Stimulated activated CD8-positive, alpha-beta memory T cell treated with anti-CD3 and anti-CD28 coated beads, Interleukin-7, amount 100 ng/mL, for 48 hours (primary cell): ENCODE measurements at places on chromosomes 7 and 10.

DNA sequence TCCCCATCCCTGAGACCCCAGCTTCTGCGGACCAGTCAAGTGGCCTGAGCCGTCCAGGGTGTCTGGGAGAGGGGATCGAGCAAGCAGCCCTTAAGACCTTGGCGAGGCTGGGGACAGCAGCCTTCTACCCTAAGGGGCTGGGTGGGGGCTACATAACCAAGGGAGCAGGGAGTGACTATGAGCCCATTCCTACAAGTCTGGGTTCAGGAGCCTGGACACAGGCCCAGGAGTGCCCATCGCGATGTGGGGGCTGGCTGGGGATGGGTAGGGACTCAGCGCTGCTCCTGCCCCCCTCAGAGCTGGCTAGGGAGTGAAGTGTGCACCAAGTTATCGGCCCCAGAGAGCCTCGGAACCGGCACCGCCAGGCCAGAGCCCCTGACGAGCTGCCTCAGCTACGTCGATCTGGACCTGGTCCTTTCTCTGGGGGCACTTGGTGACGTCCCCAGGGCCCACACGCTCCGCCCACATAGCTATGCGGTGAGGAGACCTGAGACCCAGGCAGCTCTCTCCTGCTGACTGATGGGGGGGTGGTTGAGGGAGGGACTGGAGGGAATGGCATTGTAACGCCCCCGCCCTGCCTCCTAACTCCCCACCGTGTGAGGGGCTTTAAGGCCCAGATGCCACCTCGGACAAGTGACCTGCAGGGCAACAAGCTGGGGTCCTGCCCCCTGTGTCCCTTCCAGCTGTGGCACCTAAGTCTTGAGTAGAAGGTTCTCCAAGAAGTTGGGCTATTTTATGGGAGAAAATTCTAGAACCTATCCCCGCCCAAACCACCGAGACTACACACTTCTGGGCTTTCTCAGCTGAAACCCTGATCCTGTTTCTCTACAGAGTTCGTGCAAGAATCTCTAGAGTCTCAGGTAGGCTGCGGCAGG is 2.5 kb downstream of the SAP25 start:
- no peak for DNase-seq

DNA sequence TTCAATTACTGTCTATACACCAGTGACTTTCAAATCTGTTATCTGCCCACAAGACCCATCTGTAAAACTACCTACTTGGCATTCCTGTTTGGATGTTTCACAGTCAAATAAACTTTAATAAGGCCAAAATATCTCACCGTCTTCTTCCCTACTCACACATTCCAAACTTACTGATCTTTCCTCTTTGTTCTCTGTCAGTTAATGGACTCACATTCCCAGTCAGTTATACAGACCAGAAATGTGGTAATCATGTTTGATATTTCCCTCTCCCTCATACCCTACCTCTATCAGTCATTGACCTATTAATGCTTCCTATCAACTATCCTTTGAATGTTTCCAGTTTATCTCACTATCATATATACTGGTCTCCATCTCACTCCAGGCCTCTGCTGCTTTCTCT is 28.5 kb upstream of the HDAC9 start:
- no peak for DNase-seq

GRCh38 chr7:50863053-50863452 is 80.4 kb upstream of the GRB10 start:
- no peak for DNase-seq

DNA sequence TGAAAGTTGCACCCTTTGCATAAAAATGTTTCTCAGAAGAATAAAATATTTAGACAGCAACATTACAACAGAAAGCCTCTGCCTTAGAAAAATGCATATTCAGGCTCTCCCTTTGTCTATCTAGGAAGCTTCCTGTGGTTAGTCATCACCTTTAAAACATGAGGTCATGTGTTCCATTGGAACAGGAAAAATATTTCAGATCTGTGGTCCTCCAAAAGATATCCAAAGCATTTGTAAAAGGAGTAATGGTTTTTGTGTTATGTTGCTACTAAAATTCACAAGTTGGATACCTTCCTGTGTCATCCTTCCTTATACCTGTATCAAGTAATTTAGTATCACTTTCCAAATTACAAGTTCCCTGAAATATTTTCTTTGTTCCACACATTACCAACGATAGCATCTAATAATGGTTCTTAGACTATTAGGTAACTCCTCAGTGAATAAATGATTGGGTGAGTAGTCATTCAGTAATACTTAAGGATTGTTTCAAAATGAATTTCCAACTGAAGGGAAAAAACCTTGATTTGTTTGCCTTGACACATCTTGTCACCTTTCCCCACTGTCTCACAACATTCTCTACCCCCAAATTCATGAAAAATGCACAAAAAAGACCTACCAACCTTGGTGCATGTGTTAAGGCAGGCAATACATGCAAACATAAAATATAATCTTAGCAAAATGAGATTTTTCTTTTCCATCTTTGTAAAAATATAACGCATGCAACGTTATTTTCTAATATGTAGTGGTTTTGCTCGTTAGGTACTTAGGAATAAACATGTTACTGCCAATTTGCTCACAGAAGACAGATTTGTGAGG is 19.7 kb upstream of the RHOBTB1 start:
- no peak for DNase-seq

GRCh38 chr7:30172451-30172850 is 37.7 kb downstream of the MTURN start:
- DNase-seq = no peak

DNA sequence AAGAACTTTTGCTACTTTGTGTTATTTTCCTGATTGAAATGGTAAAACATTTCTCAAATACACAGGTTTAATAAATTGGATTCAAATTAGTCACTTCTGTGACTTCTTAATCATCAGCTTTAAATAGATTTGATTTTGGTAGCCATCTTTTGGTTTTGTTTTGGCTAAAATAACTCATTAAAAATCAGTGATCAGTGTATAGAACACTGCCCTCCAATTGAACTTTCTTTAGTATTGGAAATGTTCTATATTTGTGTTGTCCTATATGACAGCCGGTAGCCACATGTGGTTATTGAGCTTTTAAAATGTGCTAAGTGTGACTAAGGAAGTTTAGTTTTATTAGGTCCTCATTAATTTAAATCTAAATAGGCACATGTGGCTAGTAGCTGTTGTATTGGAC is 50.4 kb downstream of the GLCCI1 start:
- DNase-seq = no peak

GRCh38 chr10:103802081-103802480 is 53.3 kb downstream of the SH3PXD2A start:
- no peak for DNase-seq

GRCh38 chr10:119634219-119634544 is 17.0 kb upstream of the BAG3 start:
- DNase-seq = no peak

- DNase-seq = no peak
Measured at GRCh38 chr7:33815336-33815735, 90.0 kb upstream of the BMPER start.

GRCh38 chr7:3063016-3063753 is 19.5 kb upstream of the CARD11 start:
- DNase-seq = peak; percentile 87

DNA sequence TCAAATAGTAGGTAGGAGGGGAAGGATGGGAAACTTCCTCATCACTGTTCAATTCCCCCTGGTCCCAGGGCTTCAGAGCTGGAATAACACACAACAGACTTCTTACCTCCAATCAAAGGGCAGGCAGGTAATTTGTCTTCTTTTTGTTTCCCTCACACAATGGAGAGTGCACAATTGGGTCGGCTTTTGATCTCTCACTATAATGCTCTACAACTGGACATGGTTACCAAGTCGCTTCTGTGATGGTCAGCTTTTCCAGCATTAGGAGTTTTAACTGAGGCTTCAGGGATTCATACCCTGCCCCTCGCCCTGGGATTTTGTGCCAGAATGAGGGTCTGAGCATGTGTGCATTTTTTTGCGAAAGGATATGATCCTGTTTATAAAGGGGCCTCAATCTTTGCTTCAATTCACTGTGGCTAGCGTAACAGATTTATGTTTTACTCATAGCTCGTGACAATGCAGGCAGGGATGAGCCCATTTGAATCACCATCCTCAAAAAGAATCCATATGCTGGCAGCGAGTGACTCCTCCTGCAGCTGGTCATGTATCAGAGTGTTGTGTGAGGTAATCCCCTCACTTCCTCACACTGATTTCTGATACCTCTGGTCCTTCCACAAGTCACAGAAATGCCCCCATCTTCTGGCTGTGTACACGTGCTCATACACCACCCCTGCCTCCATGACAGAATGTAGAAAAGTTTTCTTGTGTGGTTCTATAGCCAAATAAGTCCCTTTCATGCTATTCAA is 189.6 kb downstream of the CTTNBP2 start:
- no peak for DNase-seq

DNA sequence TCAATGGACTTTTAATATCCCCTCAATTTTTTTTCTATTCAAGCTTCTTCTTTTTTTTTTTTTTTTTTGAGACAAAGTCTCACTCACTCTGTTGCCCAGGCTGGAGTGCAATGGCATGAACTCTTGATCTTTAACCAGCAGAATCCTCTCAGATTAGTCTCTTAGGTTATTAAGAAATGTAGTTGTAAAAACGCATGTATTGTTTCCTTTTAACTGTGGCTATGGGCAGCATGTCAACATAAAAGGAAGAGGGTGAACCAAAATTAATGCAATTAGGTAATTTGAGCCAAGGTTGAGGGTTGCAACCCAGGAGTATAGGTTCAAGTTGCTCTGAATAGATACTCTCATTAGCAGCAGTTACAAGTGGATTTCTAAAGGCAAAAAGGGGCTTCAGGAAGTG is 4.3 kb upstream of the GSTO1 start:
- no peak for DNase-seq

DNA sequence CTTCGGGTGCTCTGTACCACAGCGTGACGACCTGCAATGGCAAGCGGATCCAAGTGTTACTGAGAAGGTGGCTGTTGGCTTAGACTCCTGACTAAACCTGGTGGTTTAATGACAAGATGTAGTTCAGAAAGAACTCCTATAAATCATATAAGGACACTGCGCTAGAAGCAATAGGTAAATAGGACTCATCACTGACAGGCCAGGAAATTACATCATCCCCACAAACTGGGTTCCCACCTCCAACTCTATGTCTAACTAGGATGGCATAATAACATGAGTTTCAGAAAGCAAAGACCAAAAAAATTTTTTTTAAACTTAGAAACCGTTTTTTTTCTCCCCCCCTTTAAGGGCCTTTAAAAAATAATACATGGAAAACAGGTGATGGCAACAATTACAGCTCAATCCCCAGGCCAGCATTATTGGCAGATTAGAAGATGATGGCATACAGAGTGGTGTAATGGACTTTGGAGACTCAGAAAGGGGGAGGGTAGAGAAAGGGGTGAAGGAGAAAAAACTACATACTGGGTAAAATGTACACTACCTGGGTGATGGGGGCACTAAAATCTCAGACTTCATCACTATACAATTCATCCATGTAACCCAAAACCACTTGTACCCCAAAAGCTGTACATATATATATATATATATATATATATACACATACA is 81.4 kb upstream of the FAM133B start:
- DNase-seq = no peak

DNA sequence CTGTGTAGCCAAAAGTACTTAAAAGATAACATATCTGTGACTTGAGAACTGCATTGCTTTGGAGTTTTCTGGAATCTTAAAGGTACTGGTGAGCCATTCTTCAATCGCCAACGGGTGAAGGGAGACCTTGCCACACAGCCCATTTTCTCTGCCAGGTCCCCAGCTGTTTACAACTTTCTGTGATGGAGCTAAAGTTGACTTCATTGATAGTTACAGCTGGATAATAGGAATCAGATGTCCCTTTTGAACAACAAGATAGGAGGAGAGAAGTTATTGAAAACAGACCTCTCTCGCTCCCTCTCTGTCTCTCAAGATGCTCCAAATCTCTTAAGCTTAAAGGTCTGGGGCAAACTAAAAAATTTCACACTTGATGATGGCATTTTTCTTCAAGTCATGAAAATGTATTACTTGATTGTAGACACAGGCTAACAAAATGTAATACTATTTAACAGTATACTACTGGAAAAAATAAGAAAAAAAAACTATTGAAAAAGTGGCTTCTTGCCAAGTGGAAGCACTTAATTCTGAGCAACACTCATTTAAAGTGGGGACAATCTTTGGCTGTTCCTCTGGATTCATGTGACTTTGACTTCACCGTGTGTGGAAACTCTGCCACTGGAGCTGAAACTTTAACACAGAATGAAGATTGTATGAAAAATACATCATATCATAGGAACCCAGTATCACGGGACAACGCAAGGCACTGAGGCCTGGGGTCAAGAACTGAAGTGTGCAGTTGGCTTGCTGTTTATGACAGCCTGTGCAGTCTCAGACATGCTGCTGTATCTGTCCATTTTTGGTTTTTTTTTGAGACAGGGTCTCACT is 78.4 kb upstream of the AFAP1L2 start:
- DNase-seq = no peak

- DNase-seq = no peak
Measured at GRCh38 chr10:71694567-71694968, 25.0 kb downstream of the C10orf105 start.

- no peak for DNase-seq
Measured at GRCh38 chr7:158991824-158992621, 135.7 kb downstream of the DYNC2I1 start.

GRCh38 chr7:157440346-157441022 is 103.7 kb downstream of the DNAJB6 start:
- DNase-seq = no peak

- no peak for DNase-seq
Measured at GRCh38 chr7:130491841-130492522, at the start of gene MEST. TSS of gene MEST (plus strand) at chr7:130492085. CDS start at chr7:130492314, 229 bp downstream.

DNA sequence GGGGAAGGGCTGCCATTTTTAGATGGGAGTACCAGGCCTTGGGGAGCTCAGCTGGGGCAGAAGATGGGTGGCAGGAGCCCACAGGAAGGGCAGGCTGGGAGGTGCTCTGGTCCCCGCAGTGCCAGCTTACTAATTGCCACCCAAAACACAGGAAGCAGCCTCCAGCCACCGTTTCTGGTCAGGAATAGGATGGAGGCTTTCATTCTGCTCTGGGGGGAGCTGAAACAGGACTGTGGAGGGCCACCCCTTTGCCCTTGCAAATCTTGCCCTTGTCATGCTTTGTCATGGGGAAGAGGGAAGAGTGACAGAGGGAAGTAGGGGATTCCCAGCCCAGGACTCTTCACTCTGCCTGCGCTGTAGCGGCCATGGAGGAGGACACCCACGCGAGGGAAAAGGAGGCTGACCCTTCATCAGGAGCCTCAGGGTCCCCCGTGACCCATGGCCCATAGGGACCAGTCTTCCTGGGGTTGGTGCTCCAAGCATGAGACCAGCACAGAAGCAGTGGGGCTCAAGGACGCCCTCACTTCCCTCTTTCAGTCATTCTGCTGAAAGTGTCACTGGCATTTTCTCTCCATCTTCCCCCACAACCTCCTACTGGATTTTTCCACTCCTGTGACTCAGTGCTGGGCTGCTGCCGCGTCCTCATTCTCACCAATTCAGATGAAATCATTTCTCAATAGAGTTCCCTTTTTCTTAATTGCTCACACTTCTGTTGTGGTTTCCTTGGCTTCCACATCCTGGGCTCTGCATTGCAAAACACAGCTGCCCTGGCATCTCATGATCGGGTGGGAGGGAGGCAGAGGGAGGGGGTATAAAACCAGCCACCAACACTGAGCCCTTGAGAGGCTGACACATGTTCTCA is 61.9 kb downstream of the MKI67 start:
- DNase-seq = peak; percentile 59

GRCh38 chr10:21520949-21521348 is 4.5 kb downstream of the SKIDA1 start:
- no peak for DNase-seq

- no peak for DNase-seq
Measured at GRCh38 chr7:120373174-120373573, 100.2 kb downstream of the KCND2 start.

- DNase-seq = no peak
Measured at GRCh38 chr10:52019077-52019555, 295.0 kb upstream of the DKK1 start.
